C1 segment of cervical spinal cord (tissue), 14 donors: ENCODE measurements at places on chromosomes 11 and 22.

DNA sequence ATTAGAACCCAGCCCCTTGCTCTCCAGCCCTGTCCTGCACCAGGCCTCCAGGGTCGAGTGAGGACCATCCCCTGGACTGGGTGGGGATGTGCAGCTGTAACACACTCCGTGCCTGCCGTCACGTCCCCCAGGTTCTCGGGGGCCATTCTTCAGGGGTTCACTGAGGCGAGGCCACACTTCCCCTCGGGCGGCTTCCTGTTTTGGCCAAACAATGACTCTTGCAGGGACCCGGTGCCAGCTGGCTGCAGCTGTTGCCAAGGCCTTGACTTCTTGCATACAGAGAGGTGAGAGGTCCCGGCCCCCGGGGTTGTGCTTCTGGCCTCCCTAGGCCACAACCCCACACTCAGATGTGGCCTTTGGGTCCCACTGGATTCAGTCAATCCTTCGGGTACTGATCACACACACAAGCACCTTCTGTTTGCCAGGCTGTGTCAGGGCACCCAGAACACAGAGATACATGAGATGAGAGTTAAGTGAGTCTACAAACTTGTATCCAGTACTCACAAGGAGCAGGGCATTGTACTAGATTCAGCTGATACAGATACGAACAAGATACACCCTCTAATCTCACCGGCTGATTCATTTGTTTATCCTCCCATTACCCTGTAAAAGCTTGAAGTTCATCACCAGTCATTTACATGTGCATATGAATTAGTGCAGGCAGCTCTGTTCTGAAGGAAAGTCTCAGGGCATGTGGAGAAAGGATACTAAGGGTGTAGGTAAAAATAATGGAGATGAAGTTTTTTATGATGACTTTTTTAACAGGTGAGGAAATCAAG is 32.9 kb downstream of the LRRC32 start:
- no peak for DNase-seq

GRCh38 chr11:127345819-127346459 is 345.4 kb upstream of the KIRREL3 start:
- peak; percentile 13 for DNase-seq

DNA sequence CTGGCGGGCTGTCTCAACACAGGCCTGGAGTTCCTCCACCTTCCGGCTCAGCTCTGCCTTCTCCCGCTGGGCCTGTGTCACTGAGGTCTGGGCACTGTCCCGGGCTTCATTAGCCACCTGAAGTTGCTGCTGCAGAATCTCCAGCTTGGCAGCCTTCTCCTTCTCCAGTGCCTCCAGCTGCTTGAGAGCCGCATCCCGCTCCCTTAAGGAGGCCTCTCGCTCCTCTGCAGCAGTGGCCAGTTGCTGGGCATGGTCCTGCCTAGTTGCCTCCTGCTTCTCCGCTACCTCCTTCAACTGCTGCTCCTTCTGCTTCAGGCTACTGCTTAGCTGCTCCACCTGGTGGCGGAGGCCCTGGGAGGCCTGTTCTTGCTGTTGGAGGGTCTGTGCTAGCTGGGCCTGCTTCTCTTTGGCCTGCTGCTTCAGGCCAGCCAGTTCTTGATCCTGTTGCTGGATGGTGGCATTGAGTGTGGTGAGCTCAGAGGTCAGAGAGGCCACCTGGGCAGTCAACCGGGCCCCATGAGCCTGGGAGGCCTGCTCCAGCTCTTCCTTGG is 16.9 kb downstream of the IL18BP start:
- no peak for DNase-seq

DNA sequence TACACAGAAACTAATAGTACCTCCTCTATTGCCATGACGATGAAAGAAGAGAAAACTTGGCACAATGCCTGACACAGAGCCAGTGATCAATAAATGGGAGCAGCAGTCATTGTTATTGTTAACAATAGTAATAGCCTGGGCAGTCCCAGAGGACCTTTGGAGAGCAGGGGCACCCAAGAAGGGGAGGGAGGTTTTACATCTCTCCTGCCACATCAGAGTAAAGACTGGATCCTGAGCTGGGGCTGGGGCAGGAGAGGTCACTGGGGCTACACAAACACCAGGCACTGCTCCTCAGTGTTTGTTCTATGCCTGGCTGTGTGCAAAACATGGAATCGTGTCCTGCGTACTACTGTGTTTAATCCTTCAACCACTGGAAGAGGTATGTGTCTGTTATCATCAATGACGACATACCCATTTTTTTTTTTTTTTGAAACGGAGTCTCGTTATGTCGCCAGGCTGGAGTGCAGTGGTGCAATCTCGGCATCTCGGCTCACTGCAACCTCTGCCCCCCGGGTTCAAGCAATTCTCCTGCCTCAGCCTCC is 25.0 kb upstream of the CREB3L1 start:
- DNase-seq: no peak

GRCh38 chr11:122226810-122227379 is 110.9 kb upstream of the BLID start:
- no peak for DNase-seq

DNA sequence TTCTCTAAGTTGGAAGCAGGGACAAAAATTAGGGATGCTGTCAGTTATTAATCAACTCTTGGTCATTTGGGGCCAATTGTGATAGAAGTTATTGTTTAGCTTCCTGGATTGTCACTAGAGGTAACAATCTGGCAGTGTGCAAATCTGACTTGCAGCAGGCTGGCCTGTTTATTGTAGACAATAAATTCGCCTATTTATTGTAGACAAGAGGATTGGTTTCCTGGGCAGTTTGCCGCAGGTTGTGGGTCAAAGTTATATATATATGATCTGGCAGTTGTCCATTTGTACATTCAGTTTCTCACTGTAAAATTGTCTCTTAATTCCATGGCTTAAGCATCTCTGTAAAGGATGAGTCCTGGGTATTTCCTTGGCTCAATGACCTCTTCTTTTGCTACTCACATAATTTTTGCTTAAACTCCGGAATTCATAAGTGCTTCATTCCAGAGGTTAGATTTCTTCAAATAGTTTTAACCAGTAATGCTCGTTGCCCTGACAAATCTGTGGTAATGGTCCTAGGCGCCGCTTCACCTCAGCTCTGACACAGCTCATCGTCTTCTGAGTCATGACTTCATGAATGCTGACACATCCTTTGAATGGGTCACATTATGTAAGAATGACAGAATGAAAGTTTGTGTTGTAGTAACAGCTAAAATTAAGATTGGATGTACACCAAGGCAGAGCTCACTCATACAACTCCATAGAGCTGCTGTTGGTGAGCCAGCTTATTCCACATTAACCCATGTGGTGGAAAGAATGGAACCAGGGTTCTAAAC is 7.8 kb upstream of the MMP3 start:
- DNase-seq: no peak

DNA sequence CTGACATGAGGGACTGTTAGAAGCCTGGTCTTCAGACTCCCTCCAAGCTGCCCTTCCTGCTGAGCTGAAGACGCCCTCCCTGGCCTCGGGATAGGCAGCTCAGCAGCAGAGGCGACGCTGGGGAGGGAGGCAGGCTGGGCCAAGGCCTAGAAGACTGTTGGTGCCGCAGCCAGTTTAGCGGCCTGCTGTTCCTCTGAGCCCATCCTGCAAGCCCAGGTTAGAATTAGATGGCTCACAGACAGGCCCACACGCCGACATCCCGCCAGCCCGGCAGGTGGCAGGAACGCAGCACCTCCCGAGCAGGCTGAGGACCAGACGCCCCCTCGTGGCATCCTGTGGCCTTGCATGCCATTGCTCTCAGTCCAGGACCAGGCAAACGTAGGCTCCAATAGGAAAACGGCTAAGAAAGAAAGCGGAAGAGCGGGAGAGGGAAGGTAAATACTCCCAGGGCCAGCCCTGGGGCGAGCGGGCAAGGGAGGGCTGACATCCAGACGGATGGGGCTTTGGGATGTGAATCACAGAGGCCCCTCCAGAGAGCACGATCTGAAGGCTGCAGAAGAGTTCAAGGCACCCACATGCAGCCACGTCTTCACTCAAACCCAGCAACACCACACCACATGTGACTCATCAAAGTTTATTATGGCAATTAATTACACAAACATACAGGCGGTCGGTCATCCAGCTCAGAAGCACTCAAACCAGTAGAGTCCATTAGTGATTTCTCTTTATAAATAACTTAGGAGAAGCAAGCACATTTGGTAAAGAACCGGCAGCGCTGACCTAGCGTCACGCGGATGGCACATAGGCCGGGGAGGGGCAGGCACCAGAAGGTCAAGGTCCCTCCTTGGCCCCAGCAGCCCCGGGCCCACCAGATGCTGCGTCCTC is 27.6 kb downstream of the CD5 start:
- DNase-seq: no peak

DNA sequence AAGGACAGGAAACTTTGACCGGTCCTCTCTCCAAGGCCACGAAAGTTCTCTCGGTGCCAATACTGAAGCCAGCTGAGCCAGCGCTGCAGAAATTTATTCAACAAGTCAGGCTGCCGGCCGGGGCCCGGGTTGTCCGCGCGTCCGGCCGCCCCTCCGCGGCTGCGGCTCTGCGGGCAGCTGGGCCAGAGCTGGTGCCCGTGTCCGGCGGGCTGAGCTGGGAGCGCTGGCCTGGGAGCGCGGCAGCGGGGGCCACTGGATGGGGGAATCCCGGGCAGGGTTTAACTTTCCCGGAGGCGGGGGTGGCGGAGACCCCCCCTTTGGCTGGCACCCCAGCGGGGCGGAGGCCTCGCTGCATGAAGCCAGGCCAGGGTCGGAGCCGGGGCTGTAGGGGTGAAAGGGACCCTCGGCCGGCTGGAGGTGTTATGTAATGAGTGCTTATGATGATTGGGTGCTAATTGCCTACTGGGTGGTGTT is 12.3 kb upstream of the CACNA1I start:
- no peak for DNase-seq

DNA sequence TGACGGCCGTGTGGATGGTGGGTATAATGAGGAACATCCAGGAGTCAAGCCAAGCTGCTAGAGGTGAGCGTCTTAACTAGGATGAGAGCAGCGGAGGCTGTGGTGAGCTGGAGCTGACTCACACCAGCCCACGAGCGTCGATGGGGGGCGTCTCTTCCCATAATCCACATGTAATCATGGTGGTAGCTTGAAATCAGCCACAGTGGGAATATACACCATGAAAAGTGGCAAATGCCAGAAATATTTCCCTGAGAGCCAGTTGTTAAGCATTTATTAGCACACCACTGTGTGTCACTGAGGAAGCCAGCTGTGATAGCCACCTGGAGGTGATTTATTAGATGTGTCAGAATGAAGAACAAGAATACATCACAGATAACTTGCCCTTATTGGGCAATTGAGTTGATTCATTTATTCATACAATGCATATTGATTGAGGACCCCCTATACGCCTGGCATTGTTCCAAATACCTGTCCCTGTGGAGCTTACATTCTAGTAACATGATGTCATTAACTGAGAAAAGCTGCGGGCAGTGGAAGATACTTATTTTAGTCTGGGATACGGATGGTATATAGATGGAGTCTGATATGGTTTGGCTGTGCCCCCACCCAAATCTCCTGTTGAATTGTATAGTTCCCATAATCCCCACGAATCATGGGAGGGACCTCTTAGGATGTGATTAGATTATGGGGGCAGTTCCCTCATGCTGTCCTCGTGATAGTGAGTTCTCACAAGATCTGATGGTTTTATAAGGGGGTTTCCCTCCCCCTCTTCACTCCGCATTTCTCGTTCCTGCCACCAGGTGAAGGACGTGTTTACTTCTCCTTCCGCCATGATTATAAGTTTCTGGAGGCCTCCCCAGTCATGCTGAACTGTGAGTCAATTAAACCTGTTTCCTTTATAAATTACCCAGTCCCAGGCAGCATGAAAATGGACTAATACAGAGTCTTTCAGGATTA is 473.4 kb downstream of the METTL15 start:
- no peak for DNase-seq

DNA sequence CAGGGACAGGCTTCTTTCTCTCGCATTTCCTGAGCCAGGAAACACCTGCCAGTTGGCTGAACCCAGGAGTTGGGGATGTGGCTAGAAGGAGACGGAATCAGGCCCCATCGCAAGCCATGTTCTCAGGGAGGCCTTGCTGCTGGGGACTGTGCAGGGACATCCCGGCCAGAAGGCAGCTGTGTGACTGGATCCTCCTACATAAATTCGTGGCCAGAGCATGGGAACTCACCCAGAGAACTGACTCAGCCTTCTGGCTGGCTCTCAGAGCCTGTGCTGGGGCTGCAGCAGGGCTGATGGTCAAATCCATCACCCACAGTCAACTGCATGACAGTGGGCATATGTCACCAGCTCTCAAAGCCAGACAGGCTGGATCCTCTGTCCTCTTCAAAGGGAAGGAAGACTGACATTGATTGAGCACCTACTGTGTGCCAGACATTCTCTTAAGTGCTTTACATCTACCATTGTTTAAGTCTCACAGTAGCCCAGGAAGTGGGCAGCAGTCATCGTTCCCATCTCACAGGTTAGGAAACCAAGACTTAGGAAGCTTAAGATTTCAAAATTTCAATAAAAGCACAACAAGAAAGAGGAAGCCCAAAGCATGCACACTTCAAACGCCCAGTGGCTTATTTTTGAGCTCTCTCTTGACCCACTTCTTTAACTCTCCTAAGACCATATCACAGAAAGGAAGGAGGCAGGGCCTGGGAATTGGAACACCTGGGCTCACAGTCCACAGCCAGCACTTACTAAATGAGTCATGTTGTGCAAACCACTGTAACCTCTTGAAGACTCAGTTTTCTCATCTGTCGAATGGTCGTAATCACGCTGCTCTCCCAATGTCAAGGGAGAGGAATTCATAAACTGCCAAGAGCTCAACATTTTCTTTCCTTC is 30.9 kb upstream of the CACNG2 start:
- no peak for DNase-seq

DNA sequence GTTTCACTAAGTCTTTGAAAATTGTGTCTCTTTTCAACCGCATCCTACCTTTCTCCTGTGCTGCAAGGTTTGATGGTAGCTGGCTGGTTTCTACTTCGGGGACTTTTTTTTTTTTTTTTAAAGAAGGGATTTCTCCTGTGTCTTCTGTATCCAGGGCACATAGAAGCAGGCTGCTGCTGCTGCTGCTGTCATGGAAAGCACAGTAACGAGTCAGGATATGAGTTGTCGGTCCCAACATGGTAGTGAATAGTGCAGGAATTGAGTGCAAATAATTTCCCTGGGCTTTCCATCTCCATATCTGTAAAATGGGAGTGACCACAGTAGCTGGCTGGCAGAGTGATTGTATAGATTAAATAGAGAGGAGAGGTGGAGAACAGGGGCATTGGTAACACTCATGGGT is 118.3 kb upstream of the NAV2 start:
- DNase-seq: no peak

GRCh38 chr11:57288771-57289579 is 35.8 kb downstream of the TNKS1BP1 start:
- no peak for DNase-seq
